ENCODE measurements at places on chromosomes 12 and 14.

- DNase-seq, result no peak
Observed at GRCh38 chr14:39395555-39396254, 36.5 kb downstream of the FBXO33 start.

- DNase-seq, result peak; percentile 54
Observed at GRCh38 chr12:12229556-12230092, 37.2 kb downstream of the LRP6 start.

DNA sequence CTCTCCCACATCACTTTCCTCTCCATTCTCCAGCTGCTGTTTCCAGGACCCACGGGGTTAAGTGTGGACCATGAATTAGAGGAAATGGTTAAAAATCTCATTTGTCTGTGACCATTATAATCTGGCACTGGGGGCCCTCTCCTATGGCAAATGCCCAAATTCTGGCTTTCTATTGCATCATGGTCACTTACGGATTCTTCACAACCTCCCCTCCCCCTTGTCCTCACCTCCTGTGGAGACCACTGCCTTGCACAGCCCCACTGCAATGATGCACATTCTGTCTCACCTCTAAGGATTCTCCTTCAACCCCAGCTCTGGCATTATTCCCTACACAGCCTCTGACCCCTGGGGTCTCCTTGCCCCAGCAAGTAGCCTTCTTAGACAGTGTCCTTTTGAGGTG, 18.9 kb downstream of the BCAT1 start:
- no peak for DNase-seq

DNA sequence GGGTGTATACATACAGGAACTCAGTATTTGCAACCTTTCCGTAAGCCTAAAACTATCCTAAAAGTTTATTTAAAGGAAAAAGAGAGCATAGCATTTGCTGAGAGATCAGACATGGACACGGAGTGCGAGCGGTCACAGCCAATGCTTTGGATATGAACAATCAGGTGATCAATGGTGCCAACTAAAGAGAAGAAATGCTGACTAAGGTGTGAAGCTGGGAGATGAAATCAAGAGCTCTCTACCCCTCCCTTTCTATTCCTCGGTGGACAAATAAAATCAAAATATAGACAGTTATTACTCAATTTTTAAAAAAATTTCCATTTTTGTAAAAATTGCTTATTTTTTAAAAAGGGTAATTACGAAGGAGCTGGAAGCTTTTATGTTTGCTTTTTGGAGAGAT, 29.2 kb downstream of the NT5DC3 start:
- DNase-seq, result no peak

- no peak for DNase-seq
Observed at GRCh38 chr14:51616256-51616655, 35.5 kb upstream of the FRMD6 start.

- DNase-seq, result no peak
Observed at GRCh38 chr12:106358396-106359241, 1.1 kb downstream of the POLR3B start.

DNA sequence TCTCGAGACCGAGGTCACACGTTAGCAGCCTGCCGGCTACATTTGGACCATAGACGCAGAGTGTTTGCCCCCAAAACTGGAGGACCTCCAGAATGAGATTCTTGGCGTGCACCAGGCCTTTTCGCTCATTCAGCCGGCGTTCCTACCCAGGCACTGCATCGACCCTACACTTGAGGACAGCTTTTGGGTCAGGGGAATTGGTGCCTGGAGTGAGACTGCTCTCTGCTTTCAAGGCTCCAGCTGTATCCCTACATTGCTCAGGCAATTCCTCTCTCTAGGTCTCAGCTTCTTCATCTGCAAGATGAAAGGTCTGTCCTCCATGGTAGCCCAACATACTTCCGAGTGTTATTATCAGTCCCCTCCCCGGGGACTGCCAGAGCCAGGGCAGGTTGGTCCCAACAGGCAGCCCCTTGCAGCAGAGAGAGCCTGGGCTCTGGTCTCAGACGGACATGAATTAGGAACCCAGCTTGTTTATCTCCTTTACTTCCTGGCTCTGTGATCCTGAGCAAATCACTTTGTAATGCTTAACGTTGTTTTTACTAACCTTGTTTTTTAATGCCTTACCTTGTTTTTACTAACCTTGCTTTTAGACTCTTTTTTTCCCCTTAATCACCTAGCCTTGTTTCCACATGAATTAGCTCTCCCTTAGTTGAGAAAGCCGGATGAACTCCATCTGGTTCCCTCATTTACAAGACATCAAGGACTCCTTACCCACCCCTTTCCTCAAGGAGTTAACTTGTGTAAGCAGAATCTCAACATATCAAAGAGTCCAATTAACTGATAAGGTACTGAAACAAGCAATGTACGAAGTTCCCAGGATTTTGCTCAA, 892 bp downstream of the TCHP start:
- DNase-seq, result no peak

- DNase-seq, result no peak
Observed at GRCh38 chr12:49763006-49763591, 21.7 kb downstream of the TMBIM6 start.

- DNase-seq, result no peak
Observed at GRCh38 chr12:130163461-130164215, 1.4 kb downstream of the FZD10 start.

DNA sequence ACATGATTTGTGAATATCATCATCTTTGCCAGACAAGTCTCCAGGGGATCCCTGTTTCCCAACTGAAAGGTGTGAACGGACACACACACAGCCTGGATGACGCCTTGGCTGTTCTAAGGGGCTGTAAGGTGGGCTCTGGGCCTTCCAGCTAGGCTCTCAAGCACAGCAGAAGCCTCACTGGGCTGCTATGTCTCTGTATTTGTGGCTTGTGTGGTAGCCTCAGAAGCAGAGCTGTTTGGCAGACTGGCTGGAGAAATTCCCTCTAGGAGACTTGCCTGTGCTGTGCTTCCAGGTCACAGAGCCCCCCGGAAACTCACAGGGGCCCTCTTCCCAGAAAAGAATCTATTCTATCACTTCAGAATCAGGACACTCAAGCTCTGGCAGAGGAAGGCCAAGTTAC, 21.4 kb downstream of the OTUB2 start:
- DNase-seq, result no peak

GRCh38 chr12:76242813-76243550, 105.2 kb downstream of the BBS10 start:
- DNase-seq, result no peak

DNA sequence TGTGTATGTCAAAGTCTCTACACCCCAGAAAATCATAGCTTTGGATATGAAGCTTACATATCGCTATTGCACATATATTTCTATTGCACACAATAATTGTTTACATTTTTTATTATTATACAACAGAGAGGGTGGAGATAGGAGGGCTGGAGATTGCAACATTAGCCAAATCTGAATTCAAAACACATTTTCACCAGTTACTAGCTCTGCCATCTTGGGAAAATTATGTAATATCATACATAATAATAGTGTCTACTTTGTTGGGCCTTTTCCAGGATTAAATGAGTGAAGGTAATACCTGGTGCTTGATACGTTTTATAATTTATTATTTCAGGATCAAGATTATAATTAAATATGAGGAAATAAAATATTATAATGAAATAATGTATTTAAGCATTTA, 507.4 kb upstream of the TBX3 start:
- DNase-seq, result peak; percentile 31

- DNase-seq, result no peak
Observed at GRCh38 chr12:109222496-109222895, 86.6 kb downstream of the FOXN4 start.

- no peak for DNase-seq
Observed at GRCh38 chr12:52321418-52321817, 220 bp upstream of the KRT83 start.

- no peak for DNase-seq
Observed at GRCh38 chr12:29148911-29149690, at the start of gene FAR2. Gene FAR2 (plus strand): TSS chr12:29149278. CDS start chr12:29270450, 121,172 bp downstream.

GRCh38 chr12:132367071-132367851, 37.9 kb upstream of the GALNT9 start:
- no peak for DNase-seq

DNA sequence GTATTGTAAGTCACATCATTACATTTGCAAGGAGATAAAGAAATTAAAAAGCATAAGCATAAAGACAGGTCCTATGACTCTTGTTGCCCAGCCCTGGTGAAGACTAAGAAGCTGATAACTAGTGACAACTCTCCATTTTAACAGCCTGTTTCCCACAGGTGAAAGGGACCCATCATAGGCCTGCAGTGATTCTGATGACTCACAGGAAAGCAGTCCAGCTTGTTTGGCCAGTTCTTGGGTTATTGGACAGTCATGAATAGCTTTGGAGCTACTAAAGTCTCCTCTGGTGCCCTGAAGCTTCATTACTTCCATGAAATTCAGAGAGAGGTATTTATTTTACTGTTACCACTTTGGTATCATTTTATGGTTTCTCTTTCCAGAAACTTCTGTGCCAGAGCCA, 55.5 kb upstream of the DYRK2 start:
- DNase-seq, result no peak

GRCh38 chr12:28021704-28022103, 49.2 kb upstream of the PTHLH start:
- no peak for DNase-seq

DNA sequence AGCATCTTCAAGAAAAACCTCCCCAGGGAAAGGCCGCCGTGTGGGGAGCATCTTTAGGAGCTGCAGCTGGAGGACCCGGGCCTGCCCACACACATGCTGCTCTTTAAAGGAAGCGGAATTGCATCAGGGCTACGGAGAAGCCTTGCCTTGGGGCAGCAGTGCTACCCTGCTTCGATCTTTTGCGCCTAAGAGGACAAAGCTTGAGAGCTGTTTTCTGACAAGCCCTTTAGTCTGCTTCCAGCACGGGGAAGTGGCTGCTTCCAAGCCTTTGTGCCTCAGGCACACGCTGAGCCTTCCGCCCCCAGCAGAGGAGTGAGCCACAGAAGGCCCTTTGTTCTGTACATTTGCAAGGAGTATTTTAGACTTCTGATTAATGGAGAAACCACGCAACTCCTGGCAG, 31.5 kb downstream of the COA8 start:
- no peak for DNase-seq

- DNase-seq, result no peak
Observed at GRCh38 chr12:20132818-20133217, 235.5 kb upstream of the PDE3A start.

DNA sequence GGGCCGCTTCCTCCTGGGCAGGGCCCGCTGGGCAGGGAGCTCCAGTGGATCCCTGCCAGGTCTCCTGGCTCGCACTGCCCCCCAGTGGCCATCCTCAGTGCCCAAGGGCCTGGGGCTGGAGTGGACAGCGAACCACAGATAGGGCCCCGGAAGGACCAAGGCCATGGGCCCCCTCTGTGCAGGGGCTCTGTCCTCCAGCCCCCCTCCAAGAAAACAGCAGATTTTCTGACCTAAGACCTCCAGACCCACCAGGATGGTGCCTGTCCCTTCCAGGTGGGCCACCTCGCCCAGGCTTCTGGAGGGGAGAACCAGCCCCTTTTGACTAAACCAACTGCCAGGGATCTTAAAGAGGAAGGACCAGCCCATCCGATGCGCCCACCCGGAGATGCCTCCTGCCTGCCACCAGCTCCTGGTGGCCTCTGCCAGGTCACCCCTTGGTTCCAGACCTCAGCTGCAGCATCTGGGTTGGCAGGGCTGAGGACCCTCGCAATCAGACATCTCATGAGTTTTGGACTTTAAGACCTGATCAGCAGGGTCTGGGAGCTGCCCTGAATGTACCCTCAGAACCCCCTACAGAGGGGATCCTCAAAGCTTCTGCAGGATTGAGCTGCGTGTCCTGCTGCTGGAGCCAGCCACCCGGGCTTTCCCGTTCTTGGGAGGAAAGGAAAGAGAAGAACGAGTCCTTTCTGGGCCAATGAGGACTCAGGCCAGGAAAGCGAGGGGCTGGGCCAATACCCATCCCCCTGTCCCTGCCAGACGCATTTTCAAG, 325.8 kb upstream of the DIO3 start:
- DNase-seq, result no peak

DNA sequence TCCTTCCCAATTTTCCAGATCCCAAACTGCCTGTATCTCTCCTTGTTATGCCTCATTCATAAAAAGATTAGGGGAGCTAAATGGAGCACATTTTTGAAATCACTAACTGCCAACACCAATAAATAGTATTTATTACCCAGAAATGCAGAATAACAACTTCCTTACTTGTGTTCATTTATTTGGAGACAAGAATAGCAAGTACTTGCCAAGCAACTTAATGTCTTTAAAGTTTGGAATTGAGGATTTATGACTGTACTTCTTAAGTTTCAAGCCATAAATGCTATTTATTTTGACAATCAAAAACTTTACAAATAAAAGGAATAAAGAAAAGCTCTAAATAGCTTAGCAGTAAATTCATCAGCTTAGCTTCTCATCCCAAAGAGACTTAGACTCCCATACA, 626.1 kb upstream of the NOVA1 start:
- no peak for DNase-seq

GRCh38 chr12:110253176-110253575, 27.9 kb upstream of the ATP2A2 start:
- no peak for DNase-seq

GRCh38 chr14:89899291-89899690, 55.2 kb downstream of the EFCAB11 start:
- no peak for DNase-seq

DNA sequence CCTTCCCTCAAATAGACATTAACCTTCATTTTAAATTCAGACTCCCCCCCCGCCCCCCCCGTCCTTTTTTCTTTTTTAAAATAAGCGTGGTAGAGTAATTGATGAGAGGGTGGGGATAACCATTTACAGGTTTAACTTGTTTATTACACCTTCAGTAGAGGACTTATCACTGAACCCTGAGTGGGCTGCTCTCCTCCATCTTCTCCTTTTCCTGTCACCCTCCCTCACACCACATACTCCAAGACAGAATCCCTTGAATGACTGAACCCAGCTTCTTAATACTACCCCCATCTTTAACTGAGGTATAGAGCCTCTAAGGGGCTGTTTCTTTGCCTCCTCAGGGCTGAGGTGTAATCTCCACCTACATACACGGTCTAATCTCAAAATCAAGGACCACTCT, 3.7 kb upstream of the IKZF4 start:
- DNase-seq, result no peak

DNA sequence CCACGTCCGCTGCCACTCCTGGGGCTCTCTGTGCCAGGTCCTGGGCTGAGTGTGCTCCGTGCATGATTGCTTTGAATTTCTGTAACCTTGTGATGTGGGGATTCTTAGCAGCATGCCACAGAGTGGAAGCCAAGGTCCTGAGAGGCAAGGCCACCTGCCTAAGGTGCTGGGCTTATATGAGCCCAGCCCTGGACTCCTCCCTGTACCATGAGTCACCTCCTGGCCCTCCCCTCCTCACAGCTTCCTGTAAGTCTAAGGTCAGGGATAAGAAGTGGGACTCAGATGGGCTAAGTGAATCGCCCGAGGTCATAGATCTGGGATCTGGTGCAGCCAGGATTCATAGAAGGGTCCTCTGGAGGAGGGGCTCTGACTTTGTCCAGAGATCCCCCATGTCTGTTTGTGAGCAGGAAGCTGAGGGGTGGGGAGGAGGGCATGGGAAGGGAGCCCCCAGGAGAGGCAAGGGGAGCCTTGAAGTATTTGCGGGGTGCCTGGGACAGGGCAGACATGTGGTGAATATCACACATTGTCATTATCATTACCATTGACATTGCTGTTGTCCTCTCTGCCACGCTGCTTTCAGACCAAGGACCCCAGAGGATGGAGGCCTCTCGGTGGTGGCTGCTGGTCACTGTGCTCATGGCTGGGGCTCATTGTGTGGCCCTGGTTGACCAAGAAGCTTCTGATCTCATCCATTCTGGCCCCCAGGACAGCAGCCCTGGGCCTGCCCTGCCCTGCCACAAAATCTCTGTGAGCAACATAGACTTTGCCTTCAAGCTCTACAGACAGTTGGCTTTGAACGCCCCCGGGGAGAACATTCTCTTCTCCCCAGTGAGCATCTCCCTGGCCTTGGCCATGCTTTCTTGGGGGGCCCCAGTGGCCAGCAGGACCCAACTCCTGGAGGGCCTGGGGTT, 28.8 kb downstream of the SERPINA3 start:
- DNase-seq, result no peak
